ENCODE measurements at places on chromosomes 11 and 22. TPM values are rescaled to one million over a fixed set of nuclear protein-coding genes. Genes with fewer than 3 reads are reported as not detected.

Gene CYP2D6
- total RNA-seq, result not detected

Gene PRODH
- total RNA-seq, result 9.1 TPM

Gene FGF4
- not detected for total RNA-seq

Gene UPB1
- total RNA-seq, result 0.97 TPM

Gene OR8A1
- total RNA-seq, result not detected

Gene MMP27
- total RNA-seq, result not detected

Gene OR5D13
- not detected for total RNA-seq

Gene VSTM5
- not detected for total RNA-seq

Gene PRG3
- total RNA-seq, result not detected

Gene SPA17
- total RNA-seq, result 1.2 TPM

Gene NPTXR
- total RNA-seq, result 23.4 TPM

Gene HEPN1
- total RNA-seq, result not detected

Gene UPK3A
- 0.25 TPM for total RNA-seq

Gene MRGPRX3
- total RNA-seq, result not detected

Gene HTR3B
- not detected for total RNA-seq

Gene TPBGL
- not detected for total RNA-seq

Gene LRRC55
- 0.35 TPM for total RNA-seq

Gene NEFH
- 0.12 TPM for total RNA-seq

Gene VPREB1
- not detected for total RNA-seq

Gene APOL6
- total RNA-seq, result 5.2 TPM

Gene TMEM45B
- total RNA-seq, result 0.10 TPM

Gene MIAT
- total RNA-seq, result 1.9 TPM

Gene TBX10
- 0.37 TPM for total RNA-seq

Gene STK33
- total RNA-seq, result 22.4 TPM

Gene PLEKHB1
- 6.1 TPM for total RNA-seq

Gene TMPRSS5
- 0.69 TPM for total RNA-seq

Gene RASSF10
- total RNA-seq, result 0.42 TPM

Gene GLYAT
- 0.59 TPM for total RNA-seq

Gene BTG4
- not detected for total RNA-seq

Gene IGF2
- total RNA-seq, result 88.2 TPM

Gene TSPO
- 119 TPM for total RNA-seq

Gene SMARCB1
- 48.5 TPM for total RNA-seq
